ENCODE measurements at places on chromosomes 5 and 9.

DNA sequence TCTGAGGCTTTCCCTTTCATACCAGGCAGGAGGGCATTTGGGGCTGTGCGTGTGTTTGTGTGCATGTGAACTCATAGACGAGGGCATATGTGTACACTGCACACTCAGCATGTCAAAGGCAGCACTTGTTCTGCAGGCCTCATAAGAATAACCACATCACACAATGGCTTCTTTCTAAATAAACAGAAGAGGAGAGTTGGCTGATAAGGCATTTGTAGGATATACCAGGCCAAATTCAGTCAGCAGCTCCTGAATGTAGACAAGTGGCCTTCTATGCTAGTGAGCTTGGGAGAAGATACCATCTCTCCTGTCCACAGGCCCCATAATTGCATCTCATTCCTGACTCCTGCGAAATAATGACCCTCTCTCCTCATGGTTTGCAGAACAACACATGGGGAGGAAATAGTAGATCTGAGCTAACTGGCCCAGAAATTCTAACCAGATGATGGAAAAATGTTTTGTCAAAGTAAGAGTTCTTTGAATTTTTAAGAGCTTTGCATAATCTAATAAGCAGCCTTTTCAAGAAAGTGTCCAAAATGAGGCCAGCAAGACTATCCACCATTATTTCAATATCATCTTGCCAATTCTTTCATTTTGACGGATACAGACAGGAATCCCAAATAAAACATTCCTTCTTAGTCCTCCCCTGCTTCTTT lies 60.5 kb upstream of the GAS1 start:
- no peak for DNase-seq

DNA sequence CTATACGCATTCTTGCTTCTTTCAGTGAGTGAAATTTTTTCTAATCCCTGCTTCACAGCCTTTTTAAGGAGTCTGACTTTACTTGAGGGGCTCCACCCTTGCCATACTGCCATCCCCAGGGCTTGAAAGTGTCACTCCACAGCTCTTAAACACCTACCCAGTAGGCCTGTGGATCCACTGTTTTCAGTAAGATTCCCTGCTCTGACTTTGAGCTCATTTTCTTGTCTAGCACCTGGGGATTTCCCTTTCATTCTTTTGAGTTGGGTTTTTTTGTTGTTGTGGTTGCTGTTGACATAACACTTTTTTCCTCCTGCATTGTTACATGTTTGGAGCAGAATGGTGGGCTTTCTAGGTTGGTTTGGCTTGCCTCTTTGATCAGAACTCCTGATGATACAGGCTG lies 23.6 kb downstream of the SREK1IP1 start:
- no peak for DNase-seq

DNA sequence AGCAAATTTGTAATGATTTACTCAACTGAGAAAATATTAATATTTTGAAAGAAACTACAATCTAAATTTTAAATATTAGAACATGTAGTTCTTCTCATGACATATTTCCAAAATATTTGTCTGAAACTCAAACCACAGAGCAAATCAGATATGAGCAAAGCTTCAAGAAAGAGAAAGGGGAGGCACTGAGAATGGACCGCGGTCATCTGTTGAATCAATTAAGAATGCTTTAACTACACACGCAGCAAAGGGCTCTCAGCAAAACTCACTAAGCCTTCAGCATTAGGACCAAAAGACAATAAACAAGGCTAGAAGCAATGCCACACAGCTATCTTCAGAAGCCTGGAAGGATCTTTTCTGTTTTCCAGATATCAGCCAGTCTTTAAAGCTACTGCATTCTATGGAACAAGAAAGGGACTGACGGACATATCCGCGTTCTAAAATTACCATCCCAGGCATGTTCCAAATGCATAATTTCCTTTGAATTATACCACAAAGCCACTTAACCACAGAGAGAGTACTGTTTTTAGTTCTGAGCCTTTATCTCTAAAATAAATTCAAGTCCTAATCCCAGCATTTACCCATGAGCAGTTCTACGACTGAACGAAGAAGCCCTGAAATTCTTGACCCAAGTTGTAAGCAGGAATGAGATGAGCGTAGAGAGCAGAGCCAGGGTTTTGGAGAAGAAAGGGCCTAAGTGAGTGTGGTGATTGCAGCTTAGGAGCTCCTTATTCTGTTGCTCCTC lies 513.5 kb downstream of the AGTPBP1 start:
- DNase-seq = no peak

DNA sequence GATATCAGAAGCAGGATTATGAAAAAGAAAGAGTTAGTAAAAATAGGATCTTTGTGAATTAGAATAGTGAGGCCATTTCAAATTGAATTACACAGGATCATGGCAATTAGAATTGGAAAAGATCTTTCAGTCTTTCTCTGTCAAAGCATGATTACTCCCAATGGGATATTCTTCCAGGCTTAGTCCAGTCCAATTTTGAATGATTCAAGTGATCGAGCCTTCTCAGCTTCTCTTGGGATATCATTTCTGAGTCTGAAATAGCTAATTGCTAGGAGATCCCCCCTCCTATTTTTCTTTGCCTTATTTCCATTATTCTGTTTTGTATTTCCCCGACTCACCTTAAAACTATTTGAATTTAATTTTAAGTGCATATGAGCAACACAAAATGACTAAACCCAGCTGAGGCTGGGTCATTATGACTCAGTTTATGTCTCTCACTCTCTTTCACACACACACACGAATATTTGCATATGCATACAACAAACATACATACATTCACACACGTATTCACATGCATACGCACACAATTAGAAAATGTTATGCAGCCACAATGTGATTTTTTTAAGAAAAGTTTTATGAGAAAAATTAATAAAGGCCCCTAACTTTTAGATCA lies 34.8 kb upstream of the EFNA5 start:
- DNase-seq = no peak

- no peak for DNase-seq
Measured at GRCh38 chr9:94699715-94700373, 26.7 kb upstream of the AOPEP start.

DNA sequence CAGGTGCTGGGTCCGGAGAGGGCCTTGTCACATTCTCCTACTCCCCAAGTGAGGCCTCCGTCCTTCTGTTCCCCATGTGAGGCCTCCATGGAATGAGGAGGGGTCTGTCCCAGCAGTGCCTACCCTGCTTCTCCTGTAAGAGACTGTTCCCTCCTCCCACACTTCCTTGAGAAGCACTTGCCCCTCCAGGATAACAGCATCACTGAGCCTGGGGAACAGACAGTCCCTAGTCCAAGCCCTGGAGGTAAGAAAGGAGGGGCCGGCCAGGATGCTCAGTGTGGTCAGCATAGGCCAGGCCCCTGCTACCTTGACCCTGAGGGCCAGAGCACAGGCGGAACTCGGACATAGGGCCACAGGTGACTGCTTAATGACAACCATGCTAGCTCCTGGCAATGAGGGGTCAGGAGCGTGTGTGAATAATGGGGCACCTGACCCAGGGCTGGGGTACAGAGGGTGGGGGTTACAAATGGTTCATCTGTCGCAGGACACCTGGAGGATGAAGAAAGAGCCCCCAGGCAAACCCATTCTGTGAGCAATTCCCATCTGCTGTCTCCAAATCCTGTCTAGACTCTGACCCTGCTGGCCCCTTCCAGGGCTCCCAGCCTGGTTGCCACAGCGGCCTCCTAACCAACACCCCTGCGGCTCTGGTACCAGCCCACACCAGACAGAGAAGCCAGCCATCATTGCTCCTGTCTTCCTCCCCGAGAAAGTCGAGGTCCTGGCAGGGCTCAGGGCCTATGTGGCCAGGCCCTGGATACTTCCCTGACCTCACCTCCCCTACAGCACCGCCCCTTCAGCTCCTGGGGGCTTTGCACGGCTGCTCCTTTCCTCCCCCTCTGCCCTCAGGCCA lies 20.3 kb downstream of the RALGDS start:
- DNase-seq = no peak

GRCh38 chr5:25006734-25007133 lies 362.0 kb upstream of the CDH10 start:
- DNase-seq = no peak

GRCh38 chr5:71905834-71906711 lies 187.0 kb downstream of the CARTPT start:
- DNase-seq = no peak
